ENCODE measurements at places on chromosomes 5 and 9. TPM values are rescaled to one million over a fixed set of nuclear protein-coding genes. Genes with fewer than 3 reads are reported as not detected.

The RLN2 gene
- total RNA-seq, result 1.7 TPM

The MSX2 gene
- 39.2 TPM for total RNA-seq

The HAPLN1 gene
- not detected for total RNA-seq

The PCDHGA2 gene
- total RNA-seq, result 31.0 TPM

The MZB1 gene
- 0.31 TPM for total RNA-seq

The LHX3 gene
- total RNA-seq, result 0.55 TPM

DNA sequence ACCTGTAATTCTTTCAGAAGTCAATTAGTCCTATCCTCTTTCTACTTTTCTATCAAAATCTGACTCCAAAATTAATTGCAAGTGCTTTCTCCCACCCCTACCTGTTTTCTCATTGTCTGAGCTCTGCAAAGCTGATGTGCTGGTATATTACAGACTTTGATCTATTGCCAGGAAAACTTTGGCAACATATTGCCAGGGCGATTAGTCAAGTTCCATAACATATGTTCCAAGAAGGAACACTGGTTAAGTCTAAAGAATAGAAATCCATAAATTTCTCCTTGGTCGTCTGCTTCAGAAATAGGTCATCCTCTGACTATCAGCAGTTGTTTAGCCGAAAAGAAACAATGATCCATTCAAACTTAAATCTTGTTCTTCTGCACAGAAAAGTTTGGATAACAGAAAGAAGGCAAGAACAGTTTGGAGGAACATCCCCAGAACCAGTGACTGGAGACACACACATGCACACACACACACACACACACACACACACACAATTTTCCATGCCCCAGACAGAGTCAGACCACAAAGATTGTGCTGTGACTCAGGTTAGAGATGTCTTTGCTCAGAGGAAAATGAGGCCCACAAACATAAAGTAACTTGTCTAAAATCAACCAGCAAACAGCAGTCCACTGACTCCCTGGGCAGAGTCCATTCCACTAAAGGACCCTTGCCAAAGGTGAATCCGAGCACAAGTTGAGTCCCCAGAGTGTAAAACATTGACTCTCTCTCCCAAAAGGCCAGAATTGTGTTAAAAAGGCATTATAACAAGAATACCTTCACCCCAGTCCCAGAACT, 202.1 kb downstream of the DEPDC1B start:
- DNase-seq, result no peak

DNA sequence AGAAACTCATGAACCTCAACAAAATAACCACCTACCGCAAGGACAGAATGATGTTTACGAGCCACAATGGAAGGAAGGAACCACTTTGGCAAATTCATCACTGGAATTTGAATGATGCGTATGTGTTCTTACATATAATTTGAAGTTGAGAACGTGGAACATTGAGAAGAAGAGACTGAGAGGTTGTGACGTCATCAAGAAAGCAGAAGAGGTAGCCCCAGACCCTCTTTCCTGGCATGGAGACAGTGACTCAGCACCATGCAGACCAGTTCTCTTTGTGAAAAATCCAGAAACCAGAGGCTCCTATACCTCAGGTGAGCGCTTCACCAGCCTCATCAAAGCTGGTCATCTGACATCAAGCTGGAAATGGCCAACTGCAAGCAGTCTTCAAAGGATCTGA, 124.5 kb downstream of the PDZD2 start:
- no peak for DNase-seq

GRCh38 chr9:116377179-116377798, 223.7 kb downstream of the PAPPA start:
- DNase-seq, result no peak

DNA sequence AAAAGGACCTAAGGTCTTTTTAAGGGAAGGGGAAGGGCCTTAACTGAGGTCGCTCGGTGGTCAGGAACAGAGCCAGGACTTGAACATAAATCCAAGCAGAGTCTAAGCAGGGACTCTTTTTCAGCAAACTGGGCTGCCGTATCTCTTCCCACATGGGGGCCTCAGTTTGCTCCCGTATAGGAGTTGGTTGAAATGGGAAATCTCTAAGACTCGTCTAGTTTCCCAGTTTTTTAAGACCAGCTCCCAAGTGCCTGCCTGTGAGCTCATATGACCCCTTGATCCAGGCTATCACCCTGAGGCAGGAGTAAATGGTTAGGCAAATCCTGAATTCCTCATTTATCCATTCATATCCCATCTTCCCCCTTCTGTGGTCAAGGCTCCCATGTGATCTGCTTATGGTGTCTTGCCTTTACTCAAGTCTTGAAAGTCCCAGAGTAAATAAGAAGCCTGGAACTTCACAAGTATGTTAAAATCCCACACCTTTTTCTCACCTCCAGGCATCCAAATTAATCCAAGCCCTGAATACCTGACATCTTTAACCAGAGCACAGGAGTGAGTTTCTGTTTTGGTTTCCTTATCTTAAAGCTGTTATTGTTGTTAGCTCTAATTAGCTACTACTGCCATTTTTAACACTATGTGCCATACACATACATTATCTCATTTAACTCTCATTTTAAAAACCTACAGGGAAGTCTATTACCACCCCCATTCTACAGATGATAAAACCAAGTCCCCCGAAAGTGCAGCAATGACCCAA, 3.0 kb downstream of the ARSI start:
- no peak for DNase-seq

GRCh38 chr9:95780751-95781150, 94.7 kb upstream of the ERCC6L2 start:
- DNase-seq, result no peak

- DNase-seq, result no peak
Measured at GRCh38 chr9:72560086-72560485, 38.7 kb downstream of the TMC1 start.

GRCh38 chr9:92965759-92966517, 18.6 kb downstream of the FGD3 start:
- no peak for DNase-seq

- DNase-seq, result no peak
Measured at GRCh38 chr5:173033923-173034322, 22.2 kb upstream of the CREBRF start.

DNA sequence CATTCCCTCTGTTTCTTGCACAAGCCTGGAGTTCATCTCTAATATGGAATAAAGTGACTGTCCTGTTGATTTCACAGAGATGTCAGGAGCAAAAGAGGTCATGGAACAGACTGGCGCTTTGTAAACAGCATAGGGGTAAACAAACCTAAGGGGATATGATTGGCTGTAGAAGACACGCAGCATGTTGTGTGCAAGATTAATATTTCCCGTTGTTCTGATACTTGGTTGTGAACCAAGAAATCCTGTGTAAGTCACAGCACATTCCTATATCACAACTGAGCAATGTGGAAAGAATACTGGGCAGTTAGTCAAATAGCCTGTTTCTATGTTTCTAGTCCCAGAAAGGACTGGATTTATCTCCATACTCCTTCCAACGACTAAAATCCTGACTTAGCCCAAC, 3.2 kb downstream of the ADAMTS12 start:
- no peak for DNase-seq

- no peak for DNase-seq
Measured at GRCh38 chr5:62762503-62762902, 183.9 kb downstream of the LRRC70 start.
